Activated T-cell treated with anti-CD3 and anti-CD28 coated beads, Interleukin-2, amount 50 U/mL, for 72 hours (primary cell): ENCODE measurements at places on chromosomes 1 and 21.

GRCh38 chr1:182699393-182700350 is 15.3 kb upstream of the RGS8 start:
- no peak for DNase-seq

GRCh38 chr21:43717166-43717853 is 1.6 kb upstream of the PDXK start:
- no peak for DNase-seq

GRCh38 chr1:101259744-101260148 is 22.9 kb downstream of the S1PR1 start:
- no peak for DNase-seq

DNA sequence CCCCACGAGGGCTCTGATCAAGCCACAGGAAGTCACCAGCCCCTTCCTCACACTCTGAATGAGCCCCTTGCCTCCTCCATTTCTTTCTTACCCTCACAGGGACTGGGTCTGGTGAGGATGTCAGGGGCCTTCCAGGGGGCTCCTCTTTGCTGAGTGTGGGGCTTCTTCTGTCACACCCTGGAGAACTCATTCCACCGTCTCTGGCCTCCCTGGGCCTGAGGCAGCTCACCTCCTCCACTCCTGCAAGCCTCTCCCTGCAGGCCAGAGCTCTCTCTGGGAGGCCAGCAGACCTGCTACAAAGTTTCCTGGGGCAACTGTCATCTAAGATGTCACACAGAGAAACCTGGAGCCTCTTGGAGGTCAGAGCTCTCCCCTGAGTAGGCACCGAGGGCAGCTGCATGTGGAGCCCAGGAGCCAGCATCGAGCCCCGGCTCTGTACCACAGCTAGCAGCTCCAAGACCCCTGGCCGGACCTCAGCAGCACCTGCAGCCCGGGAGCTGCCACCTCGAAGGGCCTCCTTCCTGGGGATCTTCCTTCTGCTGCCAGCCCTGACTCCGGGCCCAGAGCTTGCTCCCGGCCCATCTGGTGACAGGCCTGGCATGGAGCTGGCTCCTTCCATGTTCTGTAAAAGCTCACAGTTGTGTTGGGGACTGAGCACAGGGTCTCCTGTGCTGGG is 1.1 kb downstream of the SPOCD1 start:
- DNase-seq = no peak

GRCh38 chr1:39258146-39258924 is 53.8 kb downstream of the MACF1 start:
- peak; percentile 61 for DNase-seq

GRCh38 chr1:243471754-243472745 is 216.2 kb downstream of the SDCCAG8 start:
- DNase-seq = no peak

- DNase-seq = no peak
These were observed 6.8 kb downstream of the ATG4C start for GRCh38 chr1:62790716-62791115.

DNA sequence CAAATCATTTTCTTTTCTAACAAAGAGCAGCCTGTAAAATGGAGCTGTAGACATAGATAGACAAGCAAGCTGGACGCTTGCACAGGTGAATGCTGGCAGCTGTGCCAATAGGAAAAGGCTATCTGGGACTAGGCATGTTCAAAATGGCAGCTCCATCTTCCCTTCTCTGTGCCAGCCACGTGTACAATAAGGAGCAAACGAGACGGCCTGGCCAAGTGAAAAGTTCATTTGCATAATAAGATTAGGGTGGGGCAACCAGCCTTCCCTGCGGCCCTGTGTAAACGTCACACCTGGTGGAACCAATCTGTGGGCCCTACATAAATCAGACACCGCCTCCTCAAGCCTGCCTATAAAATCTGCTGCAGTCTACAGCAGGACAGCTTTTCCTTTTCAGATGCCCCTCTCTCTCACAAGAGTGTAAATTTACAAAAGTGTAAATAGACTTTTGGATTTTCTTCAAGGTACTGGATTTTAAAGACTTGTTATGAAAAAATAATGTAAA is 16.6 kb upstream of the EDEM3 start:
- DNase-seq = no peak

GRCh38 chr1:60059468-60059867 is 14.1 kb downstream of the C1orf87 start:
- no peak for DNase-seq

DNA sequence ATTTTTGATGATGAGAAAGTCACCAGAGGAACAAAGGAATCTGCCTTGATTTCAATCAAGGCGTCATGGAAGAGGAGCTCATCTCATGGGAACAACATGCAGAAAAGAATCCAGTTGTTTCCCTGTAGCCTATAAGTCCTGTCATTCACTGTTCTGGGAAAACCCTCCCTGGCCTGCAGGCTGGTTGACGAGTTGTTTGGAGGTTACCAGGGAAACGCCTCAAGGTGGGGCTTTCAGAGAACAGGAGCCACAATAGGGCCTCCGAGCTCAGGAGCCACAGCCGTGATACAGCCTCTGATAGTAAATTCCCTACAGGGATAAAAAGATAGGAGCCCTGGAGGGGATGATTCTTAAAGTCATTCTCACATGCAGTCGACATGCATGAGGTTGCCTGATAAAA is 135.2 kb downstream of the PSMG1 start:
- no peak for DNase-seq

- DNase-seq = no peak
These were observed 46.9 kb upstream of the IFNLR1 start for GRCh38 chr1:24233684-24234600.

GRCh38 chr1:151501474-151501873 is 9.7 kb upstream of the CGN start:
- DNase-seq = no peak

GRCh38 chr1:188140958-188141357 is 1312.2 kb downstream of the PLA2G4A start:
- no peak for DNase-seq

DNA sequence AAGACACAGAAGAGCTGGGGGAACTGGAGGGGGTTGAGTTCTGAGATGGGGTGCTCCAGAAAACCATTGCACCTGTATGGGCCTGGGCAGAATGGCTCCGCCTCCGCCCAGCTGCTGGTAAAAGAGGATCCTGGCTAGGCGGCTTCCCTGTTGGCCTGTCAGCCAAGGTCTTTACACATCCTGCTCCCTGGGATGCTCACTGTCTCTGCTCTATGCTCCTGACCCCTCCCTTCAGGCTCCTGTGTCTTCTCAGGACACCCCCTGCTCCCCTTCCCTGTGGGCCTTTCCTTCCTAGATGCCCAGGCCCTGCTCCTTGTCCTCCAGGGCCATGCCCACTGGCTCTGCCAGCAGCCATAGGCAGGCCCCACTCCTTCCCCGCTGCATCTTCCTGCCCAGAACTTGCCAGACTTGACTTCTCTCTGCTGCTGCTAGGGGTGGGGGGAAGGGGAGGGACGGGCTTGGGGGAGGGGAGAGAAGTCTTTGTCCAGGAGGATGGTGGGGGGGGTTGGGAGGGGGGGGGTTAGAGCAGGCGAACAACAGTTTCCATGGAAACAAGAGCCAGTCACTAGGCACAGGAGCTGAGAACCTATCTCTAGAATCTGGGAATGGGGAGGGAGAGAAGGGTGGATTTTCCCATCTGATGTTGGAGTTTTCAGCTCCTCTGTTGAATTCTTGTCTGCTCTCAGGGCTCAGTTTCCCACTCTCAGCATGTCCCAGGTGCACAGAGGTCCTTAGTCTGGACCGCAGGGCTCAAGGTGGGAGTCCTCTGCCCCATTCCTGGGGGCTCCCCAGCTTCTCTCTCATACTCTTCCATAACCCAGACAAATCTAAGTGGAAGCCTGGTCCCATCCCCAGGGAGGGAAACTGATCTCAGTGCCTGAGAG is 10.6 kb downstream of the CELSR2 start:
- no peak for DNase-seq

- peak; percentile 31 for DNase-seq
These were observed 615 bp downstream of the GPR161 start for GRCh38 chr1:168135921-168136708.

DNA sequence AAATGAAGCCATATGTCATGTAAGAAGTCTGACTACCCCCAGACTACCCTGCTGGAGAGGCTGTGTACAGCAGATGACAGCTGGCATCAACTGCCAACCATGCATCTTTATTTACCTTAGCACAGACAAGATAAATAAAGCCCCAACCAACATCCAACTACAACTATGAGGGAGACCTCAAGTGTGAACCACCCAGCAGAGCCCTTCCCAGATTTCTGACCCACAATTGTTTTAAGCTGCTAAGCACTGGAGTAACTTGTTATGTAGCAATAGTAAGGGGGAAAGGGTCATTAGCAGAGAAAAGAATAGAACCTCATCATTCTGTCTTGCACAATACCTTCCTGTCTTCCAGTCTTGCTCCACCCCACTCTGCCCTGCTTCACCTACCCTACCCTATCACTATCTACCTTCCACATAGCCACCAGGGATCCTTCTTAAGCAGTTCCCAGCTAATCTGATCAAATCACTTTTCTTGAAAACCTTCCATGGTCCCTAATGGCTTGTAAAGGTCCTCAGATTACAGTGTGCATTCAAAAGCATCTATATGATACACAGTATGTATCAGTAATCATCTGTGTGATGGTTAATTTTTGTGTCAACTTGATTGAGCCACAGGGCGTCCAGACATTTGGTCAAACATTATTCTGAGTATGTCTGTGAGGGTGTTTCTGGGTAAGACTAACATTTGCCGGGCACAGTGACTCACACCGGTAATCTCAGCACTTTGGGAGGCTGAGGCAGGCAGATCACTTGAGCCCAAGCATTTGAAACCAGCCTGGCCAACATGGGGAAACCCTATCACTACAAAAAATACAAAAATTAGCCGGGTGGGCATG is 19.6 kb upstream of the RBM15 start:
- no peak for DNase-seq

DNA sequence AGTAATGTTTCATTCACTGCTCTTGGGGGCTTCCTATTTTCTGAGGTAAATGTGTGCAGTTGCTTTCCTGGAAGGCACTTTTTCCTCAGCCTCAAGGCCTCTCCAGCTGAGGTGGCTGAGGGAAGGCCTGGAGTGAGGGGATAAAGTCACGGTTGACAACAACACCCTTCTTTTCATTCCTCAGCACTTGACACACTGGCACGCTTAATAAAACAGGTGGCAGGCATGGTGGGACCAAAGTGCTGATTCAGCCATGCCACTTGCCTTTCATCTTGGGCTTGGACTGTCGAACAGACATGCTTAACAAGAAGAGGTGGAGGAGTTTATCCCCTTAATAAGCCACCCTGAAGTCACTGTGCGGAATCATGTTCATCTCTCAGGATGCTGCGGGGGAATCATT is 23.6 kb upstream of the GRHL3 start:
- DNase-seq = no peak

DNA sequence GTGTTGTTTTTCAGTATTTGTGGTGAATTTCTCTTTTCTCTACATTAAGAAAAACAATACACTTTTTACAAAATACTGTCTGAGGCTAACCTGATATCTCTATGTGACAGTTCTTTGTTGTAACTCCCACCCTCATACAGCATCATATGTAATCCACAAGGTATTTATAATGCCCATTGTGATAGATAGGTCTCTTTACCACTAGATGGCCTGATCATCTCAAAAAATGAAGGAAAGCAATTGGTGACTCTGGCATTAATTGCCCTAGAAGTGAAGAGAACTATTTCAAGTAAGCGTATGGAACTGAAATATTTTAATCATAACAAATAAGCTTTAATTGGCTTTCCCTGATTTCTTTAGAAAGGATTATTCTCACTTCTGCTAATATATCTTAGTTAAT is 36.2 kb upstream of the HFM1 start:
- DNase-seq = no peak

- no peak for DNase-seq
These were observed 14.0 kb downstream of the OVAAL start for GRCh38 chr1:180572760-180573159.

DNA sequence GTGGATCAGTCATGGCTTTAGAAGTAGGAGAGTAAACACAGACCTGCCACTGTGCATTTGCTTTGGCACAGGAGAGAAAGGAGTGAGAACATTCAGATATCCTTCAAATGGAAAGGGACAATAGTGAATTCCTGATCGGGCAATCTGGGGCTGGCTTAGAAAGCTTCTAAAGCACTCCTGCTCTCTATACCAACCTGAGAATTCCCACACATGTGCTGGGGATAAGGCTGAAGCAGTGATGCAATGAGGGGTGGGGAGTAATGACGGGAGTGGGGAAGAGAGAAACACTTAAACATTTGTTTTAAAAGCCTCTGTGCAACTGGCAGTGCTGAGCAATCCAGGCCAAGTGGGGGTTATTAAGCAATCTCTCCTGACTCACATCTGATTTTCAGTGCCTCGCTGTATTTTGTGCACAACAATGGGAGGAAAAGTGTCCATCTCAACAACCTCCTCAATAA is 108.8 kb downstream of the KIAA0319L start:
- DNase-seq = no peak

GRCh38 chr1:22089787-22090186 is 37.3 kb downstream of the CDC42 start:
- DNase-seq = no peak

DNA sequence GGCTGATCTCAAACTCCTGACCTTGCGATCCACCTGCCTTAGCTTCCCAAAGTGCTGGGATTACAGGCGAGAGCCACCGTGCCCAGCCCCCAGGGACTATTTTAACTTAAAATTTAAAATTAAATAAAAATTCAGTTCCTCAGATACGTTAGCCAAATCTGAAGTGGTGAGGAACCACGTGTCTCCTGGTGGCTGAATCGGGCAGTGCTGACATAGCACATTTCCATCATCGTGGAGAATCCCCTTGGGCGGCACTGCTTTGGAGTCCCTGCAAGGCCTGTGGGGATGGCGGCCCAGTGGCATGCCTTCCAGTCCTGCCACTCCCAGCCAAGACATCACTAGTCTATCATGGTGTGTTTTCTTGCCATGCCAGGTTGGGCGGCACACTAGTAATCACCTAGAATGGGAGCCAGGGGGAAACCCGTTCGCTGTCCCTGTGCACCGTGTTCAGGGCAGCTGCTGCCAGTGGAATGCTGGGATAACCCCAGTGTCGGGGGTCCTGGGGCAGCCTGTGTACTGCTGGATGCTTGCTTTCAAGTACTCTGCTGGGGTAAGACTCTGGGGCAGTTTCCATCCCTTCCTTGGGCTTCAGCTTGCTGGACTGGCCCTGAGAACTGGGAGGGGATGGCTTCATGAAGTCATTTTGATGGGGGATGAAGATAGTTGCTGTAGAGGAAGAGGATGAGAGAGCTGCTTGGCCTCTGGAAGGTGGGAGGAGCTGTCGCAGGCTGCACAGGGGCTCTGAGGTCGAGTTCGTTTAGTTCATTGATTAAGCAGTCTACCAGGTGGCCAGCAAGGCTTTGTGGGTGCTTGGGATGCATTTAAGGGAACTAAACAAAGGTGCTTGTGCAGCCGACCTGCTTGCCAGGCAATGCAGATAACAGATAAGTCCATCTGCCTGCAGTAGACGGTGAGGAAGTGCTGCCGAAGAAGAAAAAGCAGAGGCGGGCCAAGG is 4.6 kb downstream of the ZBTB48 start:
- no peak for DNase-seq
